ENCODE measurements at places on chromosomes 6 and 20.

- DNase-seq: no peak
Observed at GRCh38 chr6:16776394-16777017, 15.2 kb upstream of the ATXN1 start.

DNA sequence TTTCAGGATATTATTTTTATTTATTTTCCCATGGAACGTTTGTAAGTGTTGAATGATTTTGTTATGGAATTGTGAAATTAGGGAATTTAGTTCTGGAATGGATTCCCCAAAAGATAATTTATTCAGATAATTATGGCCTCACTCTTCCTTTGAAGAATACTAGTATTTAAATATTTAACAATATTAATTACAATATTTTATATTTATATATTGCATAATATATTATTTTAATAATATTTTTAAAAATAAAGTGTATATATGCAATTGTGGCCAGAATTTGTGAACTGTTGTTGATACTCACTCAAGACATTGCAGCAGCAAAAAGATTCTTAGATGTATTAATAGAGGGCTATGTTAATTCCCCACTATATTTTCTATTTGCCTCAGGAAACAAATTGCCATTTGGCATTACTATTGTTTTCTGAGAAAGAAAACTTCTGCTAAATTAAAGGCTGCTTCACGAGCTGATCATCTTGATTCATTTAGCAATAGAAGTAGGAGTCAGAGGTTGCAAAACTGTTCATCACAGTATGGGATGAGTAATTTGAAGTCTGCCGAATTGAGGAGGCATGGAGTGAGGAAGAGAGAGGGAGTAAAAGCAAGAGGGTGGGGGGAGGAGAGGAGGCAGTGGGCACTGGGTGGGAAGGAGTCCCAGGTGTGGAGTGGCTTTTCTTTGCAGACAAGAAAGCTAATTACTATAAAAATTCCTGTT lies 729.2 kb downstream of the DHX35 start:
- DNase-seq: no peak

DNA sequence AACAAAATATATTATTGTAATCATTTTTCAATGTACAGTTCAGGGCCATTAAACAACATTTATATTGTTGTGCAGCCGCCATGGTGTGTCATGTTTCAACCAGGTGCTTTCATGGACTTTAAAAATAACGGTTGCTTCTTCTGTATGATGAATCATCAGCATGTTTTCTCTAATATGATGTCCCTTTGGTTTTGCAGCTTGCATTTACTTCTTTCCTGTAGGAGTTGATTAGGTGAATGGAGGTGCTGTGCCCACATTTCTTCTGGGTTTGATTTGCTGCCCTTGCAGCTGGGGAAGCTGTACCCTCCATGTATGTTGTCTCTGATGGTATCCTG lies 54.9 kb upstream of the TULP4 start:
- DNase-seq: no peak

DNA sequence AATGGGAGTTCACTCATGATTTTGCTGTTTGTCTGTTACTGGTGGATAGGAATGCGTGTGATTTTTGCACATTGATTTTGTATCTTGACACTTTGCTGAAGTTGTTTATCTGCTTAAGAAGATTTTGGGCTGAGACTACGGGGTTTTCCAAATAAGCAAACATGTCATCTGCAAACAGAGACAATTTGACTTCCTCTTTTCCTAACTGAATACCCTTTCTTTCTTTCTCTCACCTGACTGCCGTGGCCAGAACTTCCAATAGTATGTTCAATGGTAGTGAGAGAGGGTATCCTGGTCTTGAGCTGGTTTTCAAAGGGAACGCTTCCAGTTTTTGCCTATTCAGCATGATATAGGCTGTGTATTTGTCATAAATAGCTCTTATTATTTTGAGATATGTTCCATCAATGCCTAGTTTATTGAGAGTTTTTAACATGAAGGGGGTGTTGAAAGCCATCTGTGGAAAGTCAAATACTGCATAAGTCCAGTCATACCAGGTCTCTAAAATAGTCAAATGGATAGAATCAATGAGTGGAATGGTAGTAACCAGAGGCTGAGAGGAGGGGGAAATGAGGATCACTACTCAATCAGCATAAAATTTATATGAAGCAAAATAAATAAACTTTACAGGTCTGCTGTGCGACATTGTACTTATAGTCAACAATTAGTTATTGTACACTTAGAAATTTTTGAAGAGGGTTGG lies 610.4 kb upstream of the ADGRB3 start:
- no peak for DNase-seq

DNA sequence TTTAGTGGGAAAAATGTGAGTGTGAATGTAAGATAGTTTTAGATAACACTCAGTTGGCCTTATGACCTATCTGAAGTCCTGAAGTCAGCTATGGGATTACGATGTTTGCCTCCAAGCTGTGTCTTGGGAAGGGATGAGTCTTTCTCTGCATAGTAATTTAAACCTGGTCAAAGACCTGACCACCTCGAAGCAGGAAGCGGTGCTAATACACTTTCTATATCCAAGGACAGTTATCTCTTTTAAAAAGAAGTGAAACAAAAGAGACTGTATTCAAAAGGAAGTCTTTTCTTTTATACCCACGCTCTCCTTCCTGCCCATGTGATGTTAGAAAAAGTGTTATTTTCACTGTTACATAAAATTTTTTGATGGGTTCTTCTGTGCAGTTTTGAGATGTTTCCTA lies 94.9 kb downstream of the JARID2 start:
- DNase-seq: no peak

GRCh38 chr6:91083211-91083610 lies 496.3 kb upstream of the MAP3K7 start:
- no peak for DNase-seq

- DNase-seq: no peak
Observed at GRCh38 chr20:44006578-44006977, 91.9 kb downstream of the TOX2 start.

GRCh38 chr20:32359633-32360332 lies 1.7 kb downstream of the ASXL1 start:
- peak; percentile 43 for DNase-seq

GRCh38 chr6:108164815-108165706 lies 761 bp upstream of the NR2E1 start:
- no peak for DNase-seq

DNA sequence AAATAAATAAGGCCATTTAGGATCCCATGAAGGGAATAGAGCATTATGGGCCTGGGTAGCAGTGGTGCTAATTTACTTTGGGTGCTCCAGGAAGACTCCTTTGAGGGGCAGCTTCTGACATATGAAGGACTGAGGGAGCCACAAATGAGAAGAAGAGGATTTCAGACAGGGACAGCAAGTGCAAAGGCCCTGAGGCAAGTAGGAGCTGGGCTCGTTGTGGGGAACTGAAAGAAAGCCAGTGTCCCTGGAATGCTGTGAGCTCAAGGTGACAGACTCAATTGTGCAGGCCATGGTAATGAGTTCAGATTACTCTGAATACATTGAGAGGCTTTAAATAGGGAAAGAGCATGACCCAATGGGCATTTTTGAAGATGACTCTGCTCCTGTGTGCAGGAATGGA lies 307.6 kb downstream of the TSHZ2 start:
- no peak for DNase-seq

GRCh38 chr6:102387326-102388033 lies 994.0 kb downstream of the GRIK2 start:
- DNase-seq: no peak

DNA sequence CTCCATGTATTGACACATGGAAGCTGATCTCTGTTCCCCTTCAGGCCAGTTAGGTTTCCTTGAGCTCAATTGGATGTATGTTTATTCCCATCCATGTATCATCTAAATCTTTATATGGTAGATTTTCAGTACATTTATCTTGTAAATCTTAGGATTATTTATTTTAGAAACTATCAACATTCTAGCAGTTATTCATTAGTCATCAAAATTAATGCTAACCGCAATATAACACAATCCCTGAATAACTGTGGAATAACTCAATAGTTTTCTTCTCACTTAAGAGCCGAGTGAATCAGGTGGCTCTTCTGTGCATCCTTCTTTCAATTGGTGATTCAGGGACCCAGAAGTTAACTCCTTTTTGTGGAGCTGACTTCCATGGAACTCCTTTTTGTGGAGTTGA lies 15.5 kb upstream of the TBX18 start:
- DNase-seq: no peak

DNA sequence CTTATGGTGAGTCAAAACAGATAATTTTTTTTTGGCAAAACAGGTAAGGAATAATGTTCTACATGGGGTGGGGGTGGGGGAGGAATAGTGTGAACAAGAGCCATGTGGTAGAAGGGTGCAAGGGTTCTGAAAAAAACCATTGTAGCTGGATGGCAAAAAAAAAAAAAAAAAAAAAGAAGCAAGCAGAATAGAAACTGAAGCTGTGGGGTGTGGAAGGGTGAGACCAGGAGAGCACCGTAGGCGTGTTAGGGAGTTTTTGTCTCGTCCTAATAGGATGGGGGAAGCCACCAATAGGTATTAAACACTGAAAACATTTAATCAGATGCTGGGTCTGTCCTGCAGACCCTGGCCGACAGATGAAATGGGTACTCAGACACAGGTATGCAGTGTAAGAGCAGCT lies 110.1 kb downstream of the ADTRP start:
- no peak for DNase-seq

DNA sequence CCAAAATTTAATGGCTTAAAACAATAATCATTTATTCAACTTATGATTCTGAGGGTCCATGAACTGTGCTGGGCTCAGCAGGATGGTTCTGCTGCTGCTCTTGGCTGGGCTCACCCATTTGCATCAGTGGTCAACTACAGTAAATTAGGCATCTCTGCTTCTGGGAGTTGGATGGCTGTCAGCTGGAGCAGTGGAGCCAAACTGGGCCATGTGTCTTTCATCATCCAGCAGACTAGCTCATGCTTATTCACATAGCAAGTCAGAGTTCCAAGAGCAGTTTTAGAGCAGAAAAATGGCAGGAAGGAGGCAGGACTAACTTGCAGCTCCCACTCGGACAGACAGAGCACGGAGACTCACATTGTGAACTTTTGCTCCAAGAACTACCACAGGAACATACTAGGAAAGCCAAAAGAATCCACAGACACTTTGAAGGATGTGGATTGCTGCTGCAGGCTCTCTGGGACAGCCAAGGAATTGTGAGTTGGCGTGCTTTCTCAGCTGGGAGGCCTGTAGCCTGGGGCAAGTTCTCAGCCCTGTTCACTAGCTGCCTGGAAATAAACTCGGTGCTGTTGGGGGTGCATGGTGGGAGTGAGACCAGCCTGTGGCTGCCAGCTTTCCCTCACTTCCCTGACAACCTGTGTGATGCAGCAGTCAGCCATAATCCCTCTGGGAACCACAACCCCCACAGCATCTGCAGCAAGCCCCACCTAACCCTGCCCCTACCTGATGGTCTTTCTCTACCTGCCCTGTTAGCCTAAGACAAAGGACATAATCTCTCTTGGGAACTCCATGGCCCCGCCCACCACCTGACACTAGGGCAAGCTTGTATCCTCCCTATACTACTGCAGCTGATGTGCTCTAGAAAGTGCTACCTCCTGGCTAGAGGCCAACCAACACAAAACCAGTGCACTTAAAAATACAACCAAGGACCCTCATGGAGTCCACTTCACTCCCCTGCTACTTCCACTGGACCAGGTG lies 129.0 kb downstream of the JPH2 start:
- no peak for DNase-seq

- no peak for DNase-seq
Observed at GRCh38 chr20:44199877-44200276, 10.7 kb downstream of the OSER1 start.

DNA sequence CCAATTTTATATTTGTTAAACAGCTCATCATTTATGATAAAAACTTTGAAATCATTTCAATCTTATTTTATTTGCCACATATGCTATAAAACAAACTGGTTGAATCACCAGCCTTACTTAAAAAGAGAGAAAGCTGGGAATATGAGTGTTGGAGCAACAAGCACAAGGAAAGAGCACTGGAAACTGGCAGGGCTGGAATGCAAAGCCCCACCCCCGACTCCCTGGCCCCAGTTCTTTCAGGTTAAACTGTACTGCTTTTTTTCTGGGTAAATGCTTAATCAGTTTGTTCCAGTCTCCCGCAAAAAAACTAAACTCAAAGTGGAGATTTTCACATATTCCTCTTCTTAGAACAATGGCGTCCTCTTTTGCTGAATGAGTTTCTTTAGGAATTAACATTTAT lies 433.8 kb upstream of the NOX3 start:
- DNase-seq: no peak

GRCh38 chr6:159640722-159641482 lies 52.1 kb downstream of the SOD2 start:
- no peak for DNase-seq

DNA sequence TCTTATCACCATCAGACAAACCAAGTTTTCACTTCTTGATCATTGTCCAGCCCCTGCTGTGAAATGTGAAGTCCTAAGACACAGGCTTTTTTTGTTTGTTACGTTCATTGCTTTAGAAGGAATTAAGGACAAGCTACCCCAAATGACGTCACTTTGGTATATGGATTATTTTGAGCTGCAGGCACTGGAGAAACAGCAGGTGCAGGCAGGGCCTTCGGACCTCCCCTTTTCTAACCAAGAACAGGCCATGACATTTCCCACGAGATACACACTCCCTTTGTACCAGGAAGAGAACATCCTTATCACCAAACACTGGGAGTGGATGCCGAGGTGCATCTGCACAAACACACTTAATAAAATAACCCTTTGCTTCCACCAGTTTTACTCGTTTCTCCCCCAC lies 418.0 kb upstream of the SULF2 start:
- no peak for DNase-seq

DNA sequence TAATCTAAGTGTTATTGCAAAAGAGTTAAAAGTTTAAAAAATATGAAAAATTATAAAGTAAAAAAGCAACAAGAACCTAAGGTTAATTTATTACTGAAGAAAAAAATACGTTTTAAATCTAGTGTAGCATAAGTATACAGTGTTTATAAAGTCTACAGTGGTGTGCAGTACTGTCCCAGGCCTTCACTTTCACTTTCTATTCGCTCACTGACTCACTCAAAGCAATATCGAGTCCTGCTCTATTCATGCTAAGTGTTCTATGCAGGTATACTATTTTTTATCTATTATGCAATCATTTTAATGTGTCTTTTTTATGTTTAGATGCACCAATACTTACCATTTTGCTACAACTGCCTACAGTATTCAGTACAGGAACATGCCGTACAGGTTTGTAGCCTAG lies 113.0 kb downstream of the MANEA start:
- DNase-seq: peak; percentile 21

- no peak for DNase-seq
Observed at GRCh38 chr6:85490516-85491248, 40.8 kb downstream of the NT5E start.

DNA sequence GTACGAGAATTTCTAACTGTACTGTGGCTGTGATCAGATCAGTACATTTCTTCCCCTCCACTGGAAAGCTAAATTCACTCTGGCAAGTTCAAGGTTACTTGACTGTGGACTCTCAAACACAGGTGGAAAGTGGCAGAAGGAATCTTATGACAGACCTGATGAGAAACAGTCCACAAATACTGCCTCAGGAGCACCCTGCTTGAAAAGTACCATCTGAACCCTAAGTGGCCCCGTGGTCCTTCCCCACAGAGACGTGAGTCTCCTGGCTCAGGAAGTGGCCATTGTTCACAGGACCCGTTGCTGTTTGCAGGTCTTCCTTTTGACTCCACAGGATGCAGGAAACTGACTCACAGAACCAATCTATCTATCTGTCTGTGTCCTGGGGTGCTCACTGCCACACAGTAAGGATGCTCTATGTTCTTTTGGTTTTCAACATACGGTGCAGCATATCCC lies 47.5 kb upstream of the NHSL1 start:
- DNase-seq: peak; percentile 12
